HCEC 1CT (cell line): ENCODE measurements at places on chromosomes 7 and 10.

DNA sequence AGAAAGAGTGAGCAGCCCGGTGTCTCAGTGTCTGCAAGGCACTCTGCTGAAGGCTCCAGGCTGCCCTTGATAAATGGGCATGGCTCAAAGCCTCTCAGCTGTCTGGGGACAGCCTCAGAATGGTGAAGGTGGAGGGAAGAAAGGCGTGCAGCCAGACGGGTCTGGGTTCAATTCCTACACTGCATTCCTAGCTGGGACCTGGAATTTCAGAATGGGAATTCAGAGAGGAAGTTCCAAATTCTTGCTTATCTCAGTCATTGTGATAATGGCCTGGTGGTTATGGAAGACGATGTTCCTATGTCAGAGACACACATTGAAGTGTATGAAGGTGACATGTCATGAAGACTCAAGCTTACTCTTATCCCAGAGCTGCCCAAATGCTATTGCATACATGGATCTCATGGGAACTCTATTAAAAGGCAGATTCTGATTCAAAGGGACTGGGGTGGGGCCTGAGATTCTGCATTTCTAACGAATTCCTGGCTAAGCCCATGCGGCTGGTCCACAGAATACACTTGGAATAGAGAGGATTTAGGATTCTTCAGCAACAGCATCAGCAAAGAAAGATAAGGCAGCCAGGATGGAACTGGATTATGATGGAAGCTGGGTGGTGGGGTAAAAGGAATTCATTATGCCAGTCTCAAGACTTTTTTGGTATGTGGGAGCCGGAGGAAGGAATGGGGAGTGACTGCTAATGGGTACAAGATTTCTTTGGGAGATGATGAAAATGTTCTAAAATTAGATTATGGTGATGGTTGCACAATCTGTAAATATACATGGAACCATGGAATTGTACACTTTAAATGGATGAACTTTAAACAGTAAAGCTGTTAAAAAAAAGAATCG, 82.6 kb upstream of the ZMIZ1 start:
- peak; percentile 59 for DNase-seq

DNA sequence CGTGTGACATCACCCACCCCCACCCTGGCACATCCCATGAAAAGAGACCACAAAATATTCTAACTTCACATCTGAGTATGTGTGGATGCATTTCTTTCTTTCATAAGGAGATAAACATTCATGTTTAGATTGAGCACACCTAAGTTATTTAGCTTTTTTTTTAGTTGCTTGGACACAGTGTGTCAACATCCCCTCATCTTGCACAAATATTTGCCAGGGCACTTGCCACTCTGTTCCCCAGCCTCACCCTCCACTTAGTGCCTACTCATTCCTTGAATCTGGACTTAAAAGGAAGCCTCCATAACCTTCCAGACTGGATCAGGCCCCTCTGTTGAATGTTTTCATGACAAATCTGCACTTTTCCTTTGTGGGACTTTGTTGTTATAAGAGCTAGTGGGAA, 338.9 kb upstream of the IGFBP3 start:
- no peak for DNase-seq

- DNase-seq = no peak
Observed at GRCh38 chr10:124078714-124079113, 14.7 kb downstream of the CHST15 start.

DNA sequence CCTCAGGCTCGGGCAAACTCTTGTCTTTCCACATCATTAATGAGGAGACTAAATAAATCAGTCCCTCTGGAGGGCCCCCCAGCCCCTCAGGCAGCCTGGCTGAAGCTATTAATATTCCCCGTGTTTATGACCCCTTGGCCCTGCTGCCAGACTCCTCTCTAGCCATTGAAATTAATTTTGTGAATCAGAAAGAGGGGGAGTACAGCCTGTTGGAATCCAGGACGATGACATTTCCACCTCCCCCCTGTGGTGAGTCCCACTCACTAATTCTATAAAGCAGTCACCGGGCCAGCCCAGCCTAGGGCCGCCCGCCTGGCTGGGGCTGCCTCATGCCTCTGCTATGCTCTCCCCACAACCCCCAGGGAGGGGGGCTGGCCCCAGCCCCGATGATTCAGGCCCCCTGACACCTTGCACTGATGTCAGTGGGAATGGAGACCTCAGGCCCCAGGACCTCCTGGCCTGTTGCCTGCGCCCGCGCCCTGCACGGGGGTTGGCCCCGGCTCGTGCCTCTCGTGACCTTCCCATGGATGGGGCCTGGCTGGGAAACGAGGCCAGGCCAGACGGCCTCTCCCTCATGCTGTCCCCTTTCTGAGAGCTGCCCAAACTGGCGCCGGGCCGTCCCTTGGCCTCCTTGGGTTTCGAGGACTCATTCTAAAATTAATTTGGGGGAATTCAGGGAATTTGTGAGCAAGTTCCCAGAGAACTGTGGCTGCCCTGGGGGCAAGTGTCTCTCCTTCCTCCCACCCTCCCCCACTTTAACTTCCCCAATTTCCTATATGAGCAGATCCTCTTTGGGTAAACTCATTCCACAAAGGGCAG, 34.0 kb downstream of the TMEM270 start:
- DNase-seq = peak; percentile 95
